Kidney capillary endothelial cell (primary cell): ENCODE measurements at places on chromosomes 12 and 14.

DNA sequence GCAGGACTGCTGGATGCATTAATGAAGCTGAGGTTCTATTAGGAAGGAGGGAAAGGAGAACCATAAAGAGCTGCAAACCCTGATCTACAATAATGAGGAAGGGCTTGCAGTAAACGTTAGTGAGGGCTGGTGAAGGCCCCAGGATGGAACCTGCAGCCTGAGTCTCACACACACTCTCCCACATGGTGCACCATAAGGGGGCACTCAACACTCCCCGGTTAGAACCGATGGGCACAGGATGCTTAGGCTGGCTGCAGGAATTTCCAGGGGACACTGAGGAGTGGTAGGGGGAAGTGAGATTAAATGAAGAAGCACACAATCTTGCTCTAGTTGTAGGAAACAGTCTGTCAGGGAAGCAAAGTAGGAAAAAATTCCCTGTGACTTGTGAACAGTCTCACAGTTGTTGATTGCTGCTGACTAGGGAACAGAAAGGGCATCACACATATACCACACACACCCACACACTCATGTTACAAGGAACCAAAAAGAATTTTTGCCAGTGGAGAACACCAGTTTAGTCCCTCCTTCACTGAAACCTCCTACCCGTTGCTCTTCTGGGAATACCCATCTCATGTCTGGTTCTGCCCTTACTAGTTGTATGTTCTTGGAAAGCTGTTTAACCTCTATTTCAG lies 56.2 kb upstream of the FERMT2 start:
- no peak for DNase-seq

GRCh38 chr14:36258241-36258640 lies 62.2 kb downstream of the MBIP start:
- no peak for DNase-seq

- DNase-seq: no peak
Measured at GRCh38 chr12:128611736-128612135, 212.0 kb downstream of the SLC15A4 start.

GRCh38 chr12:127145929-127146789 lies 1120.8 kb upstream of the TMEM132C start:
- no peak for DNase-seq

DNA sequence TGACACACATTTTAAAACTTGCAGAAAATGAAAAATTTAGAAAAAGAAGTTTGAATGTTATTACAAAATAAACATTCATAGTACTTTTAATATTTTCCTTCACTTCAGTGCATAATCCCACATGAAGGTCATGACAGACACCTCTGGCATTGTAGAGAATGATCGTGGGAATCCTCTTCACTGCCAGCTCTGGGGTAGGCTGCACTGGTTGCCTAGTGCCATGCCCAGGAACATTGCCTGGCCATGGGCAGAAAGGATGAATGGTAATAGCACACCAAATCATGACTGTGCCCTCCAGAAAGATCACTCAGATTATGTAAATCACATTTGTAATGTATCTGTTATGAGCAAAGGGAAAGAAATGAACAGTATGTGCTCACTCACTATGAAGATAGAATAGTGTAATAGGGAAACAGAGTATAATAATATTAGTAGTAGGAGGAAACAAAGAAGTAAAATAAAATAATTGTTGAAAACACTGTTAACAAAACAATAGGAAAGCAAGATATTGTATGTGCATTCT lies 161.6 kb downstream of the PLCZ1 start:
- DNase-seq: no peak

DNA sequence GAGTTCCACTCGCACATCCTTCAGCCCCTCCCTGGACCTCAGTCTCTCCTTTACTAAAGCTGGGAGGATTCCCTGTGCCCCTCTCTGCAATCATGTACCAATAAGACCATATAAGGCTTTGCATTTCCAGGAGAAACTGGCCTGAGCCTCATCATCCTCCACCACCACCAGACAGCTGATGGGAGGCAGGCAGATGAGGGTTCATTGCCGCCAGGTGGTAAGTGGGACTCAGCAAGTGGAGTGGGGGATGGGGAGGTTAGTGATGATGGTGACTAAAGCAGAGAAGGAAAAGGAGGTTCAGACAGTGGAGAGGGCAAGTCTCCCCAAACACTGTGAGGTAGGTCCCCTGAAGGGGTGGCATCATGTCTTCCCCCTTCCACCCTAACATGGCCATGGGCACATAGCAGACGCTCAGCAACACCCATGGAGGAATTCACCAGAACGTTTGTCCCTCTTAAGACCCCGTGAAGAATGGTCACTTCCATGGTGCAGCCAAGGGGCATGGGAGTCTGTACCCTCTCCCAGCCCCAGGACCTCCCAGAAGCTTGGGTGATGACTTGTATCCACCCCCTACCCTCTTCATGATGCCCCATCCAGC lies 4.5 kb upstream of the TNFRSF1A start:
- DNase-seq: no peak

DNA sequence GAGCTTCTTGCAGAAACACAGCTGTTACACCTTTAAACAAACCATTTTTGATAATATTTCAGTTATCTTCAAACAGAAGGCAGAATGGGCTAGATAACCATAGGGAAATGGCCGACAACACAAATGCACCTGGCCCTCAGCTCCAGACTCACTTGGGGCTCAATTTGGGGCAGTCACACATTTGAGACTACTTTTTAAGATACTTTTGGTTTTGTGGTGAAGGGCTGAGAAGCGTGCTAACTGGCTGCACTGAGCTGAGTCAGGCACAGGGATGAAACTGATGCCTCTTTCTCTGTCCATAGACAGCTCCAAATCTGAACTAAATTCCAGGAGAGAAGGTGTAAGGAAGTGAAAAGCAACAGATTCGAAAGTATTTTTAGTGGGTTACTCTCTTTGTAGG lies 18.5 kb upstream of the GRIP1 start:
- DNase-seq: no peak

GRCh38 chr12:100539202-100539601 lies 34.3 kb upstream of the GAS2L3 start:
- DNase-seq: peak; percentile 21

DNA sequence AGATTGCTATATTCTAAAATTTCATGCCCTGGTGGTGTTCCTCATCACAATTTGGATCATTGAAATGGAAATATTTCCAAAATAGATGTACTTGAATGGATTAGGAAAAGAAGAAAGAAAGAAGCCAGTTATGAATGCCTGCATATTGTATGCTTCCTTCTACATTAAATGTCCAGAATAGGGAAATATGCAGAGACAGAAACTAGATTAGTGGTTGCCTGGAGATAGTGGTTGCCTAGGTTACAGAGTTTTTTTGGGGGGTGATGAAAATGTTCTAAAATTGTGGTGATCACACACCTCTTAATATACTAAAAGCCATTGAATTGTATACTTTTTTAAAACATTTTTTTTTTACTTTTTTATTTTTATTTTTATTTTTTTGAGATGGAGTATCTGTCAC lies 18.0 kb downstream of the TUBA1A start:
- no peak for DNase-seq

GRCh38 chr12:75644472-75645072 lies 133.2 kb upstream of the KRR1 start:
- DNase-seq: no peak

DNA sequence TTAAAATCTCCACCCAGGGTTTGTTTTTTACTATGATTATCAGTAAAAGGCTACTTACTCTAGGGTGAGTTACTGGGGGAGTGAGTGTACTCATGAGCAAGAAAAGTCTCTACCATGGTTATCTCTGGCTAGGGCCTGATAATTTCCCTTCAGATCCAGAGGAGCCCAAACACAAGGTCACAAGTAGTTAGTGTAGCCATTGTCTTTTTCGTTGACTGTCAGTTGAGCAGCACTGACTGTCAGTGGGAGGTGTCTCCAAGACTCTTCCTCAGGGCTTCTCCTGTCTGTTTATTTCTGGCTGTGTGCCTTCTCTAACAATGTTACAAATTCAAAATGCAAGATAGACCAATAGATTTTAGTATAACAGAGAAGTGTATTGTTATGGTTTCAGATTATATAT lies 181.2 kb upstream of the MIS18BP1 start:
- no peak for DNase-seq

DNA sequence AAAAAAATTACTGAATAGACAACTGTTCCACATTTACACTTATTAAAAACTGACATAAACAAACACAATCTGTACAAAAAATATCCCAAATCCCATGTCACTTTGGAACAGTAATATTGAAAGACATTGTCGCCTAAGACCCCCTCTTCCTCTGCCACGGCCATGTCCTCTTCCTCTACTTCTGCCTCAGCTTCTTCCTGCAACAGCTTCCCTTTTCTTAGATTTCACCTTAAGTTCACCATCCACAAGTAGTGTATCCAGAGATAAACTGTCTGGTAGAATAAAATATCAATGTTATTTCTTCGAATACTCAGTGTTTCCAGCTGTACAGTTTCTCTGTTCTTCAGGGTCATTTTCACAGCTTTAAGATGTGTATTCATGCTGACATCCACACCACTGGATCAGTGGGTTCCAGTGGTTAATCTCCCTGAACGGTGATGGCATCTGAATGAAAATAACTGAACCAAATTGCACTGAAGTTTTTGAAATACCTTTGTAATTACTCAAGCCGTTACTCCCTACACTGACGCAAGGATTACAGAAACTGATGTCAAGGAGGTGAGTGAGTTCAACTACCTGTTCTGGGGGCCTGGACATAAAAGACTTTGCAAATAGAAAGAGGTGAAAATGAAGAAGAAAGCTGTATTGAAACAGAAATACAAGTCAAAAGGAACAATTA lies 208.5 kb downstream of the C12orf50 start:
- DNase-seq: no peak

GRCh38 chr12:52082026-52082668 lies 2.6 kb downstream of the SMIM41 start:
- DNase-seq: no peak

GRCh38 chr12:86600664-86601231 lies 344.6 kb upstream of the MGAT4C start:
- DNase-seq: no peak

DNA sequence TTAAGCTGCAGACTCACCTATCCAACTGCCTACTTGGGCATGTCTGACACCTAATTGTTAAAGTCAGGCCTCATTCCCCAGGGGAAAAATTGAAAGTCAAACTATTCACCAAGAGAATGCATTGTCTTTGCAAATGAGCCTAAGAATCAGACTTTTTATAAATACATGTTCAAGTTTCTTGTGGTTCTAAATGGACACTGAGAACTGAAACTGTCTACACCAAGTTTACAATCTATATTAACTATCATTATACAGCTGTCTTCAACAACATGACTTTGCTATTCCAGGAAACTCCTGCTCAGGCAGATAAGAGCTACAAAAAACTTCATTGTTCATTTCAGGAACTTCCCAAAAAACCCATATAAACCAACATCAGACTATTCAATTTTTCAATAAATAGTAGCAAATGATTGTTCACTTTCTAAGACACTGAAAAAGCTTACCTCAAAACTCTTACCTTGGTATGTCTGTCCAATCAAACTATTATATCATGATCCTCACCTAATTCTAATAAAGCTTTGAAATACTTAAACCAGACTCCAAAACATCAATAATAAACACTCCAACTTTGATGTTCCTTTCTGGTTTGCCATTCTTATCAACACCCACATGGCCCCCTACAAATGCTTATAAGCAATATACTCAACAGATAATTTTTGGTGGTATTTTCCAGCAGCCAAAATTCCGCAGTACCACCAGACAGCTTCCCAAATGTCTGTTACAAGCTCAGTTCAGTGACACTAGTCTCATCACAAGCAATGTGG lies 24.2 kb downstream of the CDK17 start:
- DNase-seq: no peak

- DNase-seq: no peak
Measured at GRCh38 chr12:16008421-16008824, 97.3 kb downstream of the DERA start.

- DNase-seq: no peak
Measured at GRCh38 chr12:47286676-47287075, 206.9 kb upstream of the AMIGO2 start.

DNA sequence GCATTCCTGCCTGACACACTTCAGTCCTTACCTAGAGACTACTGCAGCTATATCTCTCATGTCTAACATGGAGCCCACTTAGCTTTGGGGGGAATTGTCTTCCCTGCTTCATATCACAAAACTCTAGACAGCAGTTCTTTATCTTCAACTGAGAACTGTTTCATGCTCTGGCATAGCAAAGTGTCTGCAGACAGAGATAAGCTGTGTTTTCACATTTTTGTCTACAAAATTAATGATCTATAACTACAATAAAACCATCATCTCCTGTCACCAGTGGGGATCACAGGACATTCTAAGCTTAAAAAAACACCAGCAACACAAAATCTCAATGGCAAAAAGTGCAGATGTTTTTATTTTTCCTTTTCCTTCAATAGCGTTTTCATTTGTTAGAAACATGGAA lies 137.1 kb upstream of the VRK1 start:
- no peak for DNase-seq

GRCh38 chr14:93522221-93522620 lies 91.5 kb downstream of the UNC79 start:
- no peak for DNase-seq

DNA sequence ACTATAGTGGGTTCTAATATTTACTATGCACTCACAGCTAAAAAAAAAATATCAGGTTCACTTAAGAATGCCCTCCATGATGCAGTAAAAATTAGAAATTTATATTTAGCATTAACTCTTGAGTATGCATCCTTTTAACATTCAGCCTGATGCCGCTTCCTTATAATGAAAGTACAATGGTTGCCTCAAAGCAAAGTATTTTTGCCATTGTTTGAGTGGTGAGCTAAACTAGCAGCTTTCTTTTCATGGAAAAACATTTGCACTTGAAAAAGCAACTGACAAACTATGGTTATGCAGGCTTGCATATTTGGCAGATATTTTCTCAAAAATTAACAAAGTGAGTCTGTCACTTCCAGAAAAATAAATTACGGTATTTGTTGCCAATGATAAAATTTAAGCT lies 188.6 kb downstream of the SLC6A15 start:
- DNase-seq: no peak

DNA sequence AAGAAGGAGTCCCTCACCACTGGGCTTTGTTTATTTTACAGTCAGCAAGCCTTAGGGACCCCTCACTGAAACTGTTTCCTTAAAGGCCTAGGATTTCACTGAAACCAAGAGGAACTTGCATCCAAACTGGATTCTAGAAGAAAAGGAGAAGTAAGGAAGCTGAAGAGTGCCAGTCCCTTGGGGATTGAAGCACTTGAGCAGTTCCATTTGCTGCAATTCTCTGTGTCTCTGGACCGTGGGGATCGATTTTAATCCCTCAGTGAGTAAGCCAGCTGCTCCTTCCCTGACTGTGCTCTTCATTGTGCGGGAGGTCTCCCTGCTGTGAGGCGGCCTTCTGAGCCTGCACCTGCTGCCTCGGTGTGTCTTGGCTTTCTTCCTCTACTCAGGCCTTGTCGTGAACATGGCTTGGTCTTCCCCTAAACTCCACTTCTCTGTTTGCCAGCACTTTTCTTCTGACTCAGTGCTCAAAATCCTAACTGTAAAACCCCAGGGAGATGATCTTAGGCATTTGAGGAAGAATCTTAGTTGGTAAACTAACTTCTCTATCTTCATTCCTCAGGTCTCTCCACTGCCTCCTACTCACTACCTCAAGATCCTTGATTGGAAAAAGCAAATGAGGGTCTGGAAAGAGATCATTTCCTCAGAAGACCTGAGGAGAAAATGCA lies 132.6 kb downstream of the SLC38A6 start:
- DNase-seq: no peak
